Choroid plexus epithelial cell (primary cell): ENCODE measurements at places on chromosomes 6 and 20.
A peak's percentile ranks its signal among the peaks of the same experiment; 100 is the strongest.

DNA sequence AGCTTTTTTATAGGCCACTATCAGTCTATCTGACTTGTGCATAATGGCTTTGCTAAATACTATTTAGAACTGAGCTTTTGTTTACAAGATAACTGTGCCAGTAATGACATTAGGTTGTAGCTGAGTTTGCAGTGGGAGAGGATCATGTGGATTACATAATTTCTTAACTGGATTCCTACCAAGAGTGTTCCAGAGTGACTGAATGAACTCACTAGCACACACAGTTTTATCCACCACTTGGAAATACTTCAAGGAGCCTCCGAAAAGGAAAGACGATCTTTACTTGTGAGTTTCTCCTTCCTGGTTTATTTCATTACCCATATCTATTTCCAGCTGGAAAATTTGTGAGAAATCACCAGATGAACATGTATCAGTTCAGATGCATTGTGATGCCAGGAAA lies 10.9 kb upstream of the SYNE1 start:
- peak; percentile 30 for DNase-seq

GRCh38 chr20:20772497-20773085 lies 60.1 kb upstream of the RALGAPA2 start:
- DNase-seq, result no peak

- no peak for DNase-seq
These were observed 260.9 kb downstream of the GMDS start for GRCh38 chr6:1984346-1984994.

- peak; percentile 58 for DNase-seq
These were observed 60.4 kb downstream of the TMEM200A start for GRCh38 chr6:130426066-130426721.

- no peak for DNase-seq
These were observed 13.2 kb downstream of the GCNT2 start for GRCh38 chr6:10534419-10534762.

GRCh38 chr6:154471609-154472362 lies 38.7 kb downstream of the CNKSR3 start:
- DNase-seq, result no peak

- DNase-seq, result no peak
These were observed 33.7 kb downstream of the PYGB start for GRCh38 chr20:25281541-25281991.

DNA sequence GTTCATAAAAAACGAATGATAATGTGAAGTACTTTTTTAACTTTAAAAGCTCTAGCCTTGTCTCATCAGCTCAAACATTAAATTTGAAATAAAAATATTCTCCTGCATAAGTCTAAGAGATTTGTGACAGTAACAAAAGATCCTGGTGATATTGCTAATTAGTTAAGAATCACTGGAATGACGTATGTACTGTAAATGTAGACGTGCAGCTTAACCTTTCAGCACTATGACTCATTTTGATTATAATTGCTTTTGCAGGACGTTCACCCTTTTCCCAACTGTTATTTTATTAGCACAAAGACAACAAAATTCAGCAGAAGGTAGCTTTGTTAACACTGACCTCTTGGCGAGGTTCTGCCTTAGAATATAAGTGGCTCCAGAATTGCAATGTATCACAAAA lies 68.6 kb downstream of the TENT5A start:
- peak; percentile 41 for DNase-seq

DNA sequence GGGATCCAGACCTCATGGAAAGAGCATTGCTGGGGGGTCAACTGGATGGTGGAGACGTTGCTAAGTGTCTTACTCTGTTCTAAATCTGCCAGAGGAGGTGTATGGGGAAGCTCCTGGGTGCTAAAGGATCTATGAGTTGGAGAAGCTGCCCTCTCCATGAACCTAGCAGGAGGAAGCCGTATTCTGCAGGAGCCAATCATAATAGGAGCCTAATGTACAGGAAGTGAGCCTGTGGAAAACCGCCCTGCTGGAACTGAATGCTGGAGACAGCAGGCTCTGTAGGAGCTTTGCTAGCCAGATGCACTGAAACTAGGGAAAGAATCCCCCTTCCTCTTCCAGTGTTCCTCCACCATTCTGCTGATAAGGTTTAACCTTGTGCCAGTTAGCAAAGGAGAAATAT lies 10.9 kb downstream of the CASP8AP2 start:
- peak; percentile 78 for DNase-seq

- DNase-seq, result no peak
These were observed 22.4 kb upstream of the FKBP1C start for GRCh38 chr6:63188828-63189227.

GRCh38 chr6:125142618-125143017 lies 11.0 kb upstream of the TPD52L1 start:
- peak; percentile 49 for DNase-seq

DNA sequence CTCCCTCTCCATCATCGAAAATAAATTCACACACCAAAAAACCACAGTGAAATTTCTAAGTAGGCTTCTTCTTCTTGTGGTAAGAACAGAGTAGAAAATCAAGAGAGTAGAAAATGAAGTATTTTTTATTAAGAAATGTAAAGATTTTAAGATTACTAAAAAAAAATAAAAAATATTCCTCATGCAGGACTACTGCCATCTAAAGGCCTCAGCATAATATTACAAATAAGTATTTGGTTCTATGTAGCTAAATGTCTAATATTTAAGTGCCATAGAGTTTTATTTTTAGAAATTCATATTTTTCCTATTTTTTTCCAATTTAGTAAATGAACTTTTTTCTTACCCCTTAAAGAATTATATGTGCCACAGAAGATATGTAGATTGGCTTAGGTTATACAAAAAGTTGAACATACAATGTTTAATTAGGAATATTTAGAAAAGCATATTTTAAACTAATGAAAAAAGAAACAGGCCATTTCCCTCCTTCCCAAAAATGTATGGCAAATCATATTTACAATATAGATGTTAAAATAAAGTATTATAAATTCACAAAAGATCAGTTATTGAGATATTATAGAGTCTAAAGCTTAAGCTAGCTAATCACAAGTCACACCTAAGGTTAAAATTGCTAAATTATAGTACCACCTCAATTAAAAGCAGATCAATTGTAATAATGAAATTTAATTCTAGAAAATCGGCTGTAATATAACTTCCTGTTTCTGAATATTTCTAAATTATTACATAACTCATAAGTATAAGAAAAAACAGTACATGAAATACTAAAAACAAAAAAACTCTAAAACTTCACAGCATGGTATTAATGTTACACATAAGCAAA lies 3.5 kb upstream of the NT5DC1 start:
- peak; percentile 50 for DNase-seq

DNA sequence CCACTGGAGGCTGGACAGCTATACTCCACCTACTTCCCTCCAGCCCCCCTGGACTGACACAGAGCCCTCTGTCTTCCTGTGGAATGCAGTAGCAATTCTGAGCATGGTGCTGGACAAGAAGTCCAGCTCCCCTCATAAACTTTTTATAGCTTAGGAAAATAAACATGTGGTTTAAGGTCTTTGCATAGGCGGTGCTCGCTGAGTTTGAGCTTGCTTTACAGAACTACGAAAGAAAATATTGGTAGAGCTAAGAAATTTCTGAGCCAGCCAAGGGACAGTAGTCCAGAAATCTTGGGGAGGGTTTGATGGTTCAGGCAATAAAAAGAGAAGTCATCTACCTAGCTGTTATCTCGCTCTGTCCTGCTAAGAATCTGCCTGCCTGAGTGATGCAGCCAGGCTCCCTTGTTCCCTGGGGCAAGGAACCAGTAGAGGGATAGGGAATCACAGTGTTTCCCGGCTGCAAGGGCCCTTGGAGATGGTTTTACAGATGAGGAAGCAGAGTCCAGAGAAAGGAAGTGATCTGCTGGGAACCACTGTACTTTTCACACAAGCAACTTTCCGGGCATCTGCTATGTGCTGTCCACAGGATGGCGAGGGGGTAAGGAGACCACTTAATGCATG lies 343.4 kb downstream of the CDC5L start:
- peak; percentile 87 for DNase-seq

DNA sequence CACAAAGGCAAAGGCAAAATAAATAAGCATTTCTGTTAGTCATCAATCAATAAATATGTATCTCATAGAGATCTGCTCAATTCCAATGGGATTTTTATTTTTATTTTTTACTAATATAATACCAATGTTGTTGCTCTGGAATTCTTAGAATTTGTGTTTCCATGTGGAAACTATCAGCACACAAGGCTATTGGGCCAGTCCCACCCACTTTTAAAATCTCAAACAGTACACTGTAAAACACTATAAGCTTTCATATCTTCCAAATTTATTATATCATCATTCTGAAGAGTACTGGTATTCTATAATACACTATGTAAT lies 563.8 kb upstream of the MARCKS start:
- no peak for DNase-seq

DNA sequence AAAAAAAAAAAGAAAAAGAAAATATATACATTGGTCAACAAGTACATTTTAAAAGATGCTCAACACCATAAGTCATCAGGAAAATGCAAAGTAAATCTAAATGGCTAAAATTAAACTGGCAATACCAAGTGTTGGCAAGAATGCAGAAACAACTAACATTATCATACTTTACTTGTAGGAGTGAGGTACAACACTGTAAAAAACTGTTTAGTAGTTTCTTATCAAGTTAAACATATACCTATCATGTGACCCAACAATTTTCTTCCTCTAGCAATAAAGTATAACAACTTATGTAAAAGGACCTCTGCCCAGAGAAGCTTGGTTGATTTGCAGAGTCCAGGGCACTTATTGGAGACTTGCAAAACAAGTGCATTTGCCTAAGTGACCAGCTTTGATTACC lies 40.4 kb downstream of the LMBRD1 start:
- DNase-seq, result no peak

GRCh38 chr6:3678946-3679345 lies 72.6 kb downstream of the PXDC1 start:
- DNase-seq, result no peak

- DNase-seq, result no peak
These were observed 23.1 kb upstream of the MAS1L start for GRCh38 chr6:29510746-29511300.

GRCh38 chr20:60754856-60755255 lies 497.2 kb upstream of the CDH4 start:
- no peak for DNase-seq

- peak; percentile 36 for DNase-seq
These were observed 914 bp upstream of the RANBP9 start for GRCh38 chr6:13712599-13712898.

GRCh38 chr20:11091511-11091910 lies 417.7 kb upstream of the JAG1 start:
- peak; percentile 15 for DNase-seq

GRCh38 chr6:8855411-8855810 lies 420.1 kb upstream of the SLC35B3 start:
- no peak for DNase-seq

- DNase-seq, result no peak
These were observed 205.6 kb downstream of the ZDHHC14 start for GRCh38 chr6:157586476-157587126.

- DNase-seq, result no peak
These were observed 663.6 kb upstream of the CHD6 start for GRCh38 chr20:42281801-42282200.

- no peak for DNase-seq
These were observed 6.7 kb downstream of the PTGIS start for GRCh38 chr20:49561256-49561655.

GRCh38 chr6:107624050-107624449 lies 134.1 kb downstream of the SOBP start:
- no peak for DNase-seq

DNA sequence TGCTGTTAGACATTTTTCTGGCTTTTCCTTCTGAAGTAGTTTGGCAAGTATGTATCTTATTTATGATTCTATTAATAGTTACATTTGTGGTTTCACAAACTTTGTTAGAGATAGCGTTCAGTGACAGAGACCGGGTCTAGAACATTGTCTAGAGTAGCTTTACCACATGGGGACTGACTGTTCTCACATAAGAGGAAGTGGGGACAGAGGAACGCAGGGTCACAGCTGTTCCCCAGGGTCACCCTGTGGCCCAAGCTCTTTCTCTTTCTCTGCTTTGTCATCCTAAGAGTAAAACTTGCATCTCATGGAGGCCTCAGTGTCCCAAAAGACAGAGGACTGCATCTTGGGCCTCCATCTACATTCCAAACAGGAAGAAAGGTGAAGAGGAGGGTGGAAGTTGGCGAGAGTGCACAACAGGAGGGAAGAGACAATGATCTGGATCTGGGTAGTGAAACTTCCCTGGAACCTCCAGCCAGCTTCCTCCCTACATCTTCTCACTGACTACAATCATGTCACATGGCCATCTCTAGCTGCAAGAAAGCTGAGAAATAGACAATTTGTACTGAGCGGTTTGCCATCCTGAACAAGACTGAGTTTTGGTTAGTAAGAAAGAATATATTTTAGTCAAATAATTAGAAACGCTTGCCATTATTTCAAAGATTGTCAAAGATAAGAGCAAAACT lies 645.8 kb upstream of the ARID1B start:
- DNase-seq, result no peak

DNA sequence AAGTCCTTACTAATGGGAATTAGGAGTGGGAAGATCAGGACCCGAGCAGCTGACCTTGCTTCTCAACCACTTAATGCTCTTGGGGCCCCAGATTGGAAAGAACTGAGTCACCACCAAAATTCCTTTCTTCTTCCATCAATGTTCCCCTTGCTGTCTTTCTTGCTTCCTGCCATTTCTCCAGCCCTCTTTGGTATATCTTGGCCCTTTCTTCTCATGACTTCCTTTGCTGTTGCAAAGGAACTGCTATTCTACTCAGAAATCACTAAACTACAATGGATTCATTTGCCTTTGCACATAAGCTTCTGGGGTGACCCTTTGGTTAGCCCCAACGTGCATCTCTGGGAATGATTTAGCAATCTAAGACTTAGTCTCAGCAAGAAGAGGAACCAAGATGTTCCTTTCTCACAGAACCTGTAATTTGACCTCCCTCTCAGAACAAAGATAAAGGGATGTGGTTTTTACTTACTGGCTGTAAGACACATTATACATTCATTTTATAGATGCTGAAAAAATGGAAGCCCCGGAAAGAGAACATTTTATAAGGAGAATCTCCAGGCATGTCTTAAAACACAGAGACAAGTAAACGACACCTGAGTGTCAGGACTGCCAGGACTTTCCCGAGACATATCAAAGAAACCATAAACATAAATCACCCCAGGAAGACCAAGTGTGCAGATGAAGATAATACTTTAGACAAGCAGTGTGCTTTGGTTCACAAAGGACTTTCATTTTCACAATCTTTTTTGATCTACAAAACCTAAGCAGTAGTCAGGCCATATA lies 99.0 kb upstream of the TNFAIP3 start:
- DNase-seq, result peak; percentile 92

- DNase-seq, result no peak
These were observed 447.4 kb downstream of the PKHD1 start for GRCh38 chr6:51640021-51640420.
